ENCODE measurements at places on chromosomes 6 and 20. TPM values are rescaled to one million over a fixed set of nuclear protein-coding genes. Genes with fewer than 3 reads are reported as not detected.

- DNase-seq, result no peak
Measured at GRCh38 chr6:145086197-145086596, 649.1 kb downstream of the EPM2A start.

Gene OR2H2
- not detected for total RNA-seq

GRCh38 chr20:13034115-13034514, 25.3 kb downstream of the SPTLC3 start:
- DNase-seq, result peak; percentile 9

Gene MCHR2
- 0.15 TPM for total RNA-seq

GRCh38 chr6:159933077-159933476, 35.8 kb upstream of the IGF2R start:
- DNase-seq, result no peak

DNA sequence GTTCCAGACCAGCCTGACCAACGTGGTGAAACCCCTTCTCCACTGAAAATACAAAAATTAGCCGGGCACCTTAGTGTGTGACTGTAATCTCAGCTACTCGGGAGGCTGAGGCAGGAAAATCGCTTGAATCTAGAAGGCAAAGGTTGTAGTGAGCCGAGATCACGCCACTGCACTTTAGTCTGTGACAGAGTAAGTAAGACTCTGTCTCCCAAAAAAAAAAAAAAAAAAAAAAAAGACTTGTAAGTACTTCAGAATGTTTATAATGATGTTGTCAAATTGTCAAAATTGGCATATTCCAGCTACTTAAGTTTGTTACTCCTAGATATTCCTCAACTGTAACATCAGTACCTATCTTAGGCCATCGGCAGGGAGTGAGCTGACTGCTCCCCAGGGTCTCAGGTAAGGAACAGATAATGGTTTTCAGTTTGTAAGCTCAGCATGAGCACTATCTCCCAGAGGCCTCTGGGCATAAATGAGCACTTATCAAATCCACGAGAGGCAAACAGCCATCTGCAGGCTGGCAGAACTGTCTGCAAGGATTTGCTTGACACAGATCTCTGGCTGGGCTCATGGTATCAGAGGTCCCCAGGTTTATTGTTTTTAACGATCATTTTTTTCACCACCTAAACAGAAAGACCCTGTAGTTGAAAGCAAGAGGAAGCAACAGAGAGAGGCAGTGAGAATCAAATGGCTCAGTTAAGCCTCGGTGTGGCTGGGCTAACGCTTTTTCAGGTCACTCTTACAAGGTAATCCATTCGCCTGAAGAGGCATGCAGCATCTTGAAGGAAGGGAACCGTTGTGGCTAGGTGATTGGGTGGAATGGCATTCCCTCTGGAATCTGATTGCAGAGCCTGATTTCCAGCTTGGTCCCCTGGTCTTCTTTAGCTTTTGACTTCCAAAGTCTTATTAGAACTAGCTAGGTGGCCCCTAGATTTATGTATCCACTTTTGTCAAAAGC, 115.9 kb downstream of the LY86 start:
- no peak for DNase-seq

Gene NRSN1
- total RNA-seq, result not detected

Data from M059J (cell line).